DMS79 treated with DMSO at 0.1 percent for 48 hours (cell line): ENCODE measurements at places on chromosomes 3 and 15.
A peak's percentile ranks its signal among the peaks of the same experiment; 100 is the strongest.

- DNase-seq, result no peak
Observed at GRCh38 chr15:43299884-43300283, 30.5 kb downstream of the LCMT2 start.

- no peak for DNase-seq
Observed at GRCh38 chr3:1232276-1232675, 139.5 kb downstream of the CNTN6 start.

DNA sequence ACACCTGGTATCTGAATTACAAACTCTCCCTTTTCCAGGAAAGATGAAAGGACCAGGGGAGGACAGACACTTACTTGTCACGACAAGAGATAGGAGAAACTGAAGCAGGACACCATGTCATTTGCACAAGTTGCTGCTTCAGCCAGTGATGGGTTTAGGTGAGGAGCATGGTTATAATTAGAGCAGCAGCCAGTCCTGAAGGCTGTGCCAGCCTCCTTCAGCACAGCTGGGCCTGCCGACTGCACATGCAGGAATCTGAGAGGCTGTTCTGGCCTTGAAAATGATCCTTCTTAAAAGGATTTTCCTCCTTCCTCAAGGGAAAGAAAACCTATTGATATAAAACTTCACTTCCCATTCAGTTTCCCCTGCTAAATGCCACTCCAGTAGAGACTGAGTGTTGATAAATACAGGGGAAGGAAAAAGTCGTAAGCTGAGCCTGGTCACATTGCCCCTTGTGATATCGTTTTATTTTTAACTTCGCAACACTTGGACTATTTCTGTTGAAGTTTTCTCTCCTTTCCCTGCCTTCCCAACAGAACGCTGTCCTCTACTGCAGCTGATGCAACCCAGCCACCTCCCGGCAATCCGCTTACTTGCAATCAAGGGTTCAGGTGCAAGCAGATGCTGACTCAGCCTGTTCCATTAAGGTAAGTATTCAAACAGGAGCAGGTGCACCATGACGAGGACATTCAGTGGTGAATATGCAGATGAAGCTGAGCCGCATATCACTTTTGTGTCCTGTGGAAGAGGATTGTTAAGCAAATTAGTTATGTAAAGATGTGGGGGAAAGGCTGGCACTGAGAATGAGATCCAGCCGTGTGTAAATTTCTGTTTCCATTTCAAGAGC lies at the start of gene FBXO40:
Gene FBXO40, plus strand, starts transcription at position 524 of the 847 bp plus-strand sequence. CDS start 27,197 bp downstream, outside the sequence.
- DNase-seq, result peak; percentile 89

GRCh38 chr3:169894110-169894509 lies 17.3 kb upstream of the SAMD7 start:
- no peak for DNase-seq

GRCh38 chr3:172087602-172088580 lies 48.5 kb downstream of the FNDC3B start:
- DNase-seq, result no peak

- DNase-seq, result no peak
Observed at GRCh38 chr3:3127432-3128010, 781 bp downstream of the TRNT1 start.

DNA sequence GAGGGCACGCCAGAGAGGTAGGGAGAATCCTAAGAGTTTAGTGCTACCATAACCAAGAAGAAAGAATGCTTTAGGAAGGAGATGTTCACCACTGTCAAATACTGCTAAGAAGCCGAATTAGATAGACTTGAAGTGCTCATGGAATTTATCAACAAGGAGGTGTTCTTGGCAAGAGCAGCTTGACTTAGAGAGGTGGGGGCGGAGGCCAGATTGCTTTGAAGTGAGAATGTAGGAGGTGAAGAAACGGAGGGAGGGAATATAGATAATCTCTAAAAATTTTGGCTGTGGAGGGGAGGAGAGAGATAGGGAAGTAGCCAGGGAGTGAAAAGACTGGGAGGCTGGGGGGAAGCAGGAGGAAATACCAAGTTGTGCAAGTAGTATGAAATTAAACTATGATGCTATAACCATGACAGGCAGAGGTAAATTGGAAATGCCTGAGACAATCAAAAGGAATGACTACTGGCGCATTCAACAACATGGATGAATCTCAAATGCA lies 35.5 kb downstream of the GADL1 start:
- DNase-seq, result no peak

- peak; percentile 8 for DNase-seq
Observed at GRCh38 chr15:80107774-80108173, 45.0 kb upstream of the FAH start.

- DNase-seq, result no peak
Observed at GRCh38 chr3:38457111-38458003, 3.7 kb downstream of the ACVR2B start.

DNA sequence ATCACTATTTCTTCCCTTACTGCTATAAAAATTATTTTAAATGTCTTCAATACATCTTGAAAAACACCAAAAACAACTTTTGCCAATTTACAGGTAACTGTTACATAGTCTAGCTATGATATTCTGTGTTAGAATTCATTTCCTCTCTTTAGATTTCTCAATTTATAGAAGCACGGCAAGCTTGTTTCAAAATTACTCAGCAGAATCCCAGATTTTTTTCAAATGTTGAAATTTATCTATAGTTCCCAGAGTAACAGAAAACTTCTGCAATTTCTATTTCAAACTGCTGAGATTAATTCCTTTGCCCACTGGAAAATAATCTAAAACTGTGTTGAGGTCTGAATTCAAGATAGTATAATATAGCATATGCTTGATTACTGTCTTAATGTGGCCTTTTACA lies 41.2 kb downstream of the CCPG1 start:
- DNase-seq, result no peak

- peak; percentile 58 for DNase-seq
Observed at GRCh38 chr15:96330450-96331143, at the start of gene NR2F2. TSS of gene NR2F2 (plus strand) at chr15:96330700. CDS start at chr15:96332106, 1,406 bp downstream.

- no peak for DNase-seq
Observed at GRCh38 chr15:52464478-52464877, 64.2 kb downstream of the MYO5A start.
